ENCODE measurements at places on chromosomes 11 and 22. TPM values are rescaled to one million over a fixed set of nuclear protein-coding genes. Genes with fewer than 3 reads are reported as not detected.

Gene IGSF9B
- 2.0 TPM for total RNA-seq

Gene GDPD4
- total RNA-seq = not detected

Gene DLG2
- 0.85 TPM for total RNA-seq

DNA sequence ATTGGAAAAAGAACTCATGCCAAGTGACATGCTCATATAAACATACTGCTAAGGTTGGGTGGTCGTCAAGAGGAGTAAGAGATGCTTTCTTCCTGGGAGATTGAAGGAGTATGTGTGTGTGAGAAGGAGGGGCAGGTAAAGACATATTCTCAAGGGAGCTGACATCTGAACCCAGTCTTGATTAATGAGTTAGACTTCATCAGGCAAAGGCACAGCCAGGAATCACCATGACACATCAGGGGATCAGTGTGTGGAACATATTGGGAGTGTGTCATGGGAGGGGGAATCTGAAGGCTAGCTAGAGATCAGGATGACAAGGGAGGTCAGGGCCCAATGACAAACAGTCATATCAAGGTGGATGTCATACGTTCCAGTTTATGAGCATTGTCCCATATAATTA lies 14.9 kb downstream of the CNTF start:
- DNase-seq = no peak

DNA sequence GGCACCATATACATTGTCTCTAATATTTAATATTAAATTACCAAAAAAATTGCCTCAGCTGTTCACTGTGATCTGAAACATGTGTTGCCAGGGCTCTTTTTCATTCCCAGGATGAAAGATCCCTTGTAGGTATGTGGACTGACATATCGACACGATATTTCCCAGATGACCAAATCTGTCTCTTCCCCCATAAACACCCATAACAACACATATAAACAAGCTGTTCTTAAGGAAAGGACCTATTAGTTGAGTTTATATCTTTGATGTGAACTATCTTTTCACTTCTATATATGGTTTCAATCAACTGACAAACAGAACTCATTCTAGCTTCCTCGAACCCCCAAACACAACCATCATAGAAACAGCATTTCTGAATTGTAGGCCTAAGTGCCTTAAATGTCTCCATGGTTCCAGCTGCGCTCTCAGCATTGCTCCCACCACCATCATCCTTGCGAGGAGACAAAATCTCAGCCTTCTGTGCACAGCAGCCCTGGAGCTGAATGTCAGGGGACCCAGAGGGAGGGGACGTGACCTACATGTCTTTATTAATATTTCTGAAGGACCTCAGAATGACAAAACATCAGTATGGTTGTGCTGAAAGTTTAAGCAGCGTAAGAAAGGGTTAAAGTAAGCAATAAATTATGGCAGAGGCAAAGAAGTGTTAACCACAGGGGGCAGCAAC lies 67.0 kb downstream of the ETS1 start:
- DNase-seq = no peak

Measured in renal cortical epithelial cell (primary cell).